ENCODE measurements at places on chromosomes 2 and 18.

- no peak for DNase-seq
Observed at GRCh38 chr2:18899725-18900124, 310.4 kb upstream of the NT5C1B start.

DNA sequence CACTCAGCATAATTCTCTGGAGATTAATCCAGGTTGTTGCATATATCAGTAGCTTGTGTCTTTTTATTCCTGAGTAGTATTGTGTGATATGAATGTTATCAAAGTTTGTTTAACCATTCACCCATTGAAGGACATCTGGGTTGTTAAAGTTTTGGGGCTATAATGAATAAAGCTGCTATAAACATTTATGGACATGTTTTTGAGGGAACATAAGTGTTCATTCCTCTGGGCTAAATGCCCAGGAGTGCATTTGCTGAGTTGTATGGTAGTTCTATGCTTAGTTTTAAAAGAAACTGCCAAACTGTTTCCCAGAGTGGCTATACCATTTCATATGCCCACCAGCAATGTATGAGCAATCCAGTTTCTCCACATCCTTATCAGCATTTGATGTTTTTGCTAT lies 21.8 kb upstream of the KCNJ13 start:
- no peak for DNase-seq

GRCh38 chr2:186713691-186714090 lies 19.8 kb downstream of the FAM171B start:
- no peak for DNase-seq

- no peak for DNase-seq
Observed at GRCh38 chr2:53515435-53516332, 251.9 kb upstream of the CHAC2 start.

GRCh38 chr2:59297816-59298215 lies 1056.7 kb upstream of the FANCL start:
- DNase-seq, result no peak
